ENCODE measurements at places on chromosomes 7 and 10.

DNA sequence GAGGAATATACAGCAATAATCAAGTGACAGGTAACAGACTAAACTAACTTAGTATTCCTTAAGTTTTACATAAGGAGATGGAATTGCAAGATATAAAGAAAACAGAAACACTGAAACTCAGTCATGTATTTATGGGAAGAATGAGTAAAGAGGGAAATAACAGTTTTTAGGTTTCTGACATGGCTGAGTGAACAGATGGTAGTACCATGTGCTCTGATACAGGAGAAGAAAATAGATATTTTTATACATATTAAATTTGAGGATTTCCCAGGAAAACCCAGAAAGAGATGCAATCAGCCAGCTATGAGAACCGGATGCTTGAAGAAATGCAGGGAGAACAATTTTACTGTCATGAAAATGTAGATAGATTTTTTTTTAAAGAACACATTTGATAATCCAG lies 669.5 kb upstream of the GRM3 start:
- no peak for DNase-seq

- DNase-seq: no peak
Observed at GRCh38 chr7:4629287-4629895, 52.7 kb upstream of the FOXK1 start.

DNA sequence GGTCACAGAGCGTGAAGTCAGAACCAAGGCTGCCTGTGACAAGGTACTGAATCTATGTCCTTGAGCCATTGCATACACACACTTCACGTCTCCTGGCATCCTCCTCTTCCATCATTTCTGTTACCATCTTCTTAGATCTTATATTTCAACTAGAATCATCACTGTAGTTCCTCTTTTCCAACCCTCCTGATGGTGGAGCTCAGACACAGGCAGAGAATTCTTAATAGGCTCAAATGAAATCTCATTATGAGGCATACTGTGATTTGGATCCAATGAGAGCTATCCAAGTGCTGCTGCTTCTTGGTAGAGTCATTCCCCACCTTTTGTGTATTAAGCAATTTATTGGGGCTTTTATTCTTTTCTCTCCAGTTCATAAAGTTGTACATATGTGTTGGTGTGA lies 113.2 kb downstream of the CALCR start:
- DNase-seq: no peak

- DNase-seq: no peak
Observed at GRCh38 chr10:3857318-3857717, 72.3 kb upstream of the KLF6 start.

DNA sequence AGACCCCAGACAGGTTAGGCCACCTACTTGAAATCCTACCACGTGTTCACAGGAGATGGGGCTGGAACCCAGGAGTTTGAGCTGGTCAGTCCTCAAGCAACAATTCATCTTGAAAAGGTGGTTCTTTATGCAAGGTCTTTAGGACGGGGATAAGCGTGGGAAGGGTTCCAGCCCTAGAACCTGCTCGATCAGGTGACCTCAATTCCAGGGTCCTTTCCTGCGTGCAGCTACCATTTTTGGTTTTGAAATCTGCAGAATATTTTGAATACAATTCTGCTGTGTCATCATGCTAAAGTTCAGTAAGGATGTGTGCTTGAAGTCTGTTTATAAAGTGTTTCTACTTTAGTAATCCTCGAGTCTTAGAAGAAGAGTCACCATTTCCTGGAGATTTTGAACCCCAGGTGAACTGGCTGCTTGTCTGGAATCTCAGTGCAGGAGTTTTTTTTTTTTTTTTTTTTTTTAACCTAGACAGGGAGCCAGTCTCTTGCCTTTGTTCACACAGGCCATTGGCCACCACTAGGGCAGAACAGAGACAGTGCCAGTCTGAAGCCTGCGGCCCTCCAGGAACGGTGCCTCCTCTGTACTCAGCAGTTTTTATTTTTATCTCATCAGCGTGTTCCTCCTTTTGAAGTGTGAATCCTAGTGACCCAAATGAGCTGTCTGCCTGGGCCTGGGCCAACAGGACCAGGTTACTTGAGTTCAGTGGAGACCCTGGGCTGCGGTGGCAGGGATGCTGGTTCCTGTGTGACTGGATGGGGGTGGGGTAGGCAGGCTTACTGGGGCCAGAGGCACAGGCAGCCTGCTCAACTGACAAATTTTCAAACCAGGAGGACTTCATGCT lies 54.6 kb downstream of the EEPD1 start:
- DNase-seq: no peak
